NCI-H82 (cell line): ENCODE measurements at places on chromosomes 5 and 9.

DNA sequence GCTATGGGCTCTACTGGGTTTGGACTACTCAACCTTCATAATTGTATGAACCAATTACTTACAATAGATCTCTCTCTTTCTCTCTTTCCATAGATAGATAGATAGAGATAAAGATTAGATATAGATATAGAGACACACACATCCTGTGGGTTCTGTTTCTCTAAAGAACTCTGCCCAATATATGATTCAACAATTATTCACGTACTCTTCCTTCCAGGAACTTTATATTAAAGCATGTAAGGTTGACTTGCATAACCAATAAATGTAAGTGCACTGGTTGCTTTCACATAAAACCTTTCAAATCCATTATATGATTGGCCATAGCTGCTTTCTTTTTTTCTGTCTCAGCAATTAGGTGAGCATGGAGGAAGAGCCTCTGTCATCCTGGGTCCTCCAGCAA is 46.7 kb upstream of the CDH18 start:
- DNase-seq: no peak

DNA sequence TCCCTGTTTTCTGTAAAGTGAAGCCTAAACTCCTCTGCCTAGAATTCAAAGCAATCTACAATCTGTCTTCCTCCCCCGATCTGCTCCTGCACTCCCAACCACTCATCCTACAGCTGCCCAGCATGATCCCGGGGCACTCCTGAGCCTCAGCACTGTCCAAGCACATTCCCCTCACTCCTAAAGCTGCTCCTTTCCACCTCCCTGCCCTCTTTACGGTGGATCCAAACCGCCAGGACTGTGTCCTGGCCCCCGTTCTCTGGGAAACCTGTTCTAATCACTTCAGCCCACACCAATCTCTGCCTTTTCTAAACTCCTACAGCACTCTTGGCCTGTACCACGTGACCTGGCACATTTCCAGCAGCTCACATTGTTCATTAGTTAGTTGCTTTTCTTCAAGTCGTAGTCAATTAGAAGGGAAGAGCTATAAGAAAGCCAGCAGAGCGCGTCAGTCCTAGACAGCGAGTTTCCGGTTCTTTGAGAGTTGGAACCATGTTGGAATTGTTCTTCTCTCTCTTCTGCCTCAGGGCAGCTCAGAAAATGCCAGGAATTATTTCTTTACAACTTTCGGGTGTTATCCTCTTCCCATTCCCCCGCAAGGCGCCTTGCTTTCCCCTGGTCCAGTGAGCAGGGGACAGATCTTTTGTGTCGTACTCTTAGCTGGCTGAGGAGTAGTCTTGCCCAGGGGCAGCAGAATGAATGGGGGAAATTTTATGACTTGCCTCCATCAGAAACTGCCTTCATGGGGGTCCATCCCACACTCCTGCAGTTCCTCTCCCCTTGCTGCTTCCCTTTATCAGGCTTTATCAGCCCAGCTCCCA is 60.7 kb downstream of the NRG2 start:
- DNase-seq: peak; percentile 81

DNA sequence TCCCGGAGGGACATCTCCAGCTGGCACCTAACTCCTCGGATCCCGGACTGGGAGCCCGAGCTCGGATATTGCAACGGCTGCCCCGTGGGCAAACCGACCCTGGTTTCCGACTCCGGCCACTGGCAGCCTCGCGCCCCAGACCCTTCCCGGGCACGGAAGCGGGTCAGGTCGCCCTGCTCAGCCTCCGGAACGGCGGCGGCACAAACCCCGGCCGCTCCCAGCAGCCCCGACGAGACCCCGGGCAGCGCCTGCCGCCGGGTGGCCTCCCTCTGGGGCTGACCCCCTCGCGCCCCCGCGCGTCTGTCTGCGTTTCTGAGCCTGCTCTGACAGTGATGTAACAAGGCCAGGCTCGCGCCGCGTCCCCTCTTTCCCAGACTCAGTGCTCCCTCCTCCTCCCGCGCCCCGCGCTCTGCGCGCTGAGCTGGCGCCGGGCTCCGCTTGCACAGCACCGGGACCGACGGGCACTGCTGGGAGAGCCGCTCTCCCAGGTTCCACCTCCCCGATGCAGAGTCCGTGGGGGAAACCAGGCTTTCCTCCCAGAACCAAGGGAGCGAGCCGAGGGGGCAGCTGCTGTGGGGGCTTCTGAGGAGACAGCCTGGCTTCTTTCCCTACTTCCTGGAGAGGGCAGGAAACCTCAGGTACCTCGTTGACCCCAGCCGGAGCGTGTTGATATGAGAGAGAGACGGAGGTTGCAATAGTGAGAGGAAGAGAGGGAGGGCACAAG is at the start of gene TMEM215:
TMEM215 (plus strand) TSS at position 373 of the 724 bp plus-strand sequence. CDS start 644 bp downstream, outside the sequence.
- DNase-seq: peak; percentile 36

DNA sequence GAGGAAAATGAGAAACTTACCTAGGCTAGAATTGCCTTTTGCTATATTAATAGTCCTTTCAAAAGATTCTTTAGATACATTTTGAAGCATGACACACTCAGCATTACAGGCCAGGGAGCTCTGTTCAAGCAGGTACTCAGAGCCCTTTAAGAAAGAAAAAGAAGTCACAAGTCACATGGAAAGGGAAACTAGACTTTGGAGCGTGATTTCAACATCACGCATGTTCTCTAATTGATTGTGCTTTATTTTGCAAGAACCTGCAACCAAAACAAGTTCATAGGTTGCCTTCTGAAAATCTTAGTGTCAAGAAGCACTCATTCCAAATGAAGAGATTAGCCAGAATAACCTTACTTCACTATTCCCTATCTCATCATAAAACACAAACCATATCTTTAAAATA is 103.8 kb downstream of the MPDZ start:
- no peak for DNase-seq

DNA sequence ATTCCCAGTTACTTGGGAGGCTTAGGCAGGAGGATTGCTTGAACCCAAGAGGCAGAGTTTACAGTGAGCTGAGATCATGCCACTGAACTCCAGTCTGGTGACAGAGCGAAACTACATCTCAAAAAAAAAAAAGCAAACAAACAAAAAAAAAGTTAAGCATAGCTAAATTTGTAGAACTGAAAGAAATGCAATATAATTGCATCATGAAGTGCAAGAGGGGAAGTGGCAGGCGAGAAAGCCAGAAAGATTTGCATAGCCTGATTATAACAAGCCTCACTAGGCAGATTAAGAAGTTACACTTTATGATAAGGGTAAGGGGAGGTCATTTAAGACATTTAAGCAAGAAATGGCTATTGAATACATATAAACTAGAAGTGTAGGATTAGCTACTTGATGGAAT is 187.1 kb downstream of the EDIL3 start:
- no peak for DNase-seq

DNA sequence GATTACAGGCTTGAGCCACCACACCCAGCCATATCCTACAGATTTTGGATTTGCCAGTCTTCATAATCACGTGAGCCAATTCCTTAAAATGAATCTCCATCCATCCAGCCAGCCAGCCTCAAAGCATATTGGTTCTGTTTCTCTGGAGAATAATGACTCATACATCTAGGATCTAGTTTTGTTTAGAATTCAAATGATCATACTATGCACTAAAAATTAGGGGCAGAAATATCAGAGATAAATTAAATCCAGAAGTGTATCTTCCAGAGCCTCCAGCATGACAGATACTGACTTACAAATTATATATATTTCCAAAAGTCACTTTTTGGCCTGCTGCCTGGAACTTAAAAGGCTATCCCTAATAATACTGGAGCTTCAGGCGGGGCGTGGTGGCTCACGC is 119.1 kb upstream of the NR5A1 start:
- DNase-seq: no peak

- no peak for DNase-seq
Observed at GRCh38 chr5:158877124-158877581, 222.6 kb downstream of the EBF1 start.

GRCh38 chr5:88555674-88556073 is 287.0 kb upstream of the TMEM161B start:
- peak; percentile 63 for DNase-seq

DNA sequence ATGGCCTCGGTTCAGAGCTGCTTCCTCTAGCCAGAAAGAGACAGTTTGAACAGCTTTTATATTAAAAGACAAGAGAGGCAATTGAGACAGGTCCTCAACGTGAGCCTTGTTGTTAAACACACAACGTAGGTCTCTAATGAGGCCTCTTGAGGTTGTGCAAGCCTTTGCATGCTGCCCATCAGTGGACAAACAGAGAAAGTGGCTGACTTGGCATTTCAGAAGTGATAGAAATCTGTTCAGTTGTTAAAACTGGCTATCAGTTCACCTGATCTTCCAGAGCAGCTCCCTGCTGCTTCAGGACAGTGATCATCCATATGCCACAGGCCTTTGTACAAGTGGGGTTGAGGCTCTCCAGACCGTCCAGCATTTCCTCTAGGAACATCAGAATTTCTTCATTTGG is 58.8 kb downstream of the MROH2B start:
- DNase-seq: no peak
